ENCODE measurements at places on chromosomes 7 and 10.

GRCh38 chr7:156964971-156965370 is 15.5 kb downstream of the NOM1 start:
- no peak for DNase-seq

GRCh38 chr10:43437141-43437870 is 395 bp downstream of the ZNF487 start:
- no peak for DNase-seq

DNA sequence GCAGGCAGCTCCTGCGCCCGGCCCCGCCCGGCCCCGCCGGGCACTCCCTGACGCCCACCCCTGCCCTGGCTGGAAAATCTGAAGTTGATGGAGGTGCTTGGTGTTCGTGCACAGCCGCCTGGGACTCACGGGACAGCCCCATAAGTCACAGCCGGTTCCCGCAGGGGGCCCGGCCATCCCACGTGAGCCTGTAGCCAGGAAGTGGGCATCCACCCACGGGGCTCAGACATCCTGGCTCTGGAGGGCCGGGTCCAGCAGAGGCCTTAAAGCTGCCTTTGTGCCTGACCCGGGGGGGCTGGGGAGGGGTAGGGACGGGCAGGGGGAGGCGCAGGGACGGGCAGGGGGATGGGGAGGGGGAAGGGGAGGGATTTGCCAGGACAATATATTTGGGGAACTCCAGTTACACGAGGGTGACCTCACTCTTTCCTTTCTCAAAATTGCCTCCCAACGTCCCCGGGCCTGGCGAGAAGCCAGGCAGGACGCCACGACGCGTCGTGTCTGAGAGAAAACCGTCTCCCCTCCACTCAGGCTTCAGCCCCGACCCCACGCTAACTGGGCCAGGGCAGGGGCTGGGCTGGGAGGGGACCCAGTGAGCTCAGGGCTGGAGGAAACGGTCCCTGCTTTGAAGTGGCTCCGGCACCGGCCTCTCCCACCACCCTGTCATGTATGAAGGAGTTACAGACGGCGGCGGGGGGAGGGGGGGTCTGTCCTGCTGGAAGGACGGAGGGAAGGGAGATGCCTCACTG is 82.1 kb upstream of the PDGFA start:
- peak; percentile 89 for DNase-seq

GRCh38 chr10:132816718-132817117 is 30.8 kb upstream of the NKX6-2 start:
- DNase-seq = no peak
